ENCODE measurements at places on chromosomes 1 and 21. TPM values are rescaled to one million over a fixed set of nuclear protein-coding genes. Genes with fewer than 3 reads are reported as not detected.

GRCh38 chr1:82245345-82246014 lies 444.7 kb downstream of the ADGRL2 start:
- DNase-seq, result no peak

- DNase-seq, result no peak
Observed at GRCh38 chr1:3055051-3055450, 14.0 kb upstream of the PRDM16 start.

DNA sequence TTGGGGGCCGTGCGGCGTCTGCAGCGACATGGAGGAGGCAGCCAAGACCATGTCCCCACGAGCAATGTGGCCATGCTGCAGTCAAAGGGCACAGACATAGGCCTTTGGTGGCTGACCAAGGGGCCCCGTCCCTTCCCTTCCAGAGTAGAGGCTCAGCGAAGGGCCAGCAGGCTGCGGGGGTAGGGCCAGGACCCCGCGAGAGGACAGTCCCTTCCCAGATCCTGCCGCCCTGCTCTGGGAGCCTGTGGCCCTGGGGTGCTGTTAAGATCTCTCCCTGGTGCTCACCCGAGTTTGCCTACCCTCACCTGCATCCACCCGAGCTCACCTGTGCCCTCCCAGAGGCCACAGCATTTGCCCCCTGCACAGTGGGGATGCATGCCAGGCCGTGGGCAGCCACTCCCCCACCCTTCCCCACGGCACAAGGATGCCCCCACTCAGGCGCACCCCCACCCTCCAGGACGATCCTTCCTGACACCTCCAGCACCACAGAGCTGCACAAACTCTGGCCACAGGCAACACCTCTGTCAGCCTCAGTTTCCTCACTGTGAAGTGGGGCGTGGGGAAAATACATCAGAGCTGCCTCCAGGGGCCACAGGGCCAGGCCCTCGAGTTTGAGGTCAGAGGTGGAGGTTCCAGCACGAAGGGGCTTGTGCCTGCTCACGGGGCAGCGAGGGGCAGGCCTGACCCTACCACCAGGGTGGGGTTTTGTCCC lies 15.5 kb downstream of the ITGB2 start:
- no peak for DNase-seq

- DNase-seq, result no peak
Observed at GRCh38 chr1:201795066-201795465, 33.9 kb upstream of the IPO9 start.

GRCh38 chr1:6299557-6300165 lies 38.8 kb upstream of the GPR153 start:
- no peak for DNase-seq

DNA sequence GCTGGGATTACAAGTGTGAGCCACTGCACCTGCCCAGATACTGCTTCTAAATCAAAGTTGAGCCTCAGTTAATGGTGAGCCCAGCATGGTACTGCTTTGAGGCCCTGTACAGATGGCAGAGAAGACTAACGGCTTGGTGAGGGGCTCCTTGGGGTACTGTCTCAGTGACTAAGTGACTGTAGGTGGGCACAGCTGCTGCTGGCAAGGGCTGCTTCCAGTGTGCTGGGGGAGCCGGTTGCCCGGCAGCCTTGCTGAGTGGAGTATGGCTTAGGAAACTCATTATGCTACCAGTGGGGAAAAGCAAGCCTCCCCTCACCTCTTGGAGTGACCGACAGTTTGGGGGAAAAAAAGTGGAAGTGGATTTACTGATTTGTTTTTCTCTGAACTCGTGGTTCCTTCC lies 23.6 kb upstream of the ARHGEF10L start:
- DNase-seq, result no peak

DNA sequence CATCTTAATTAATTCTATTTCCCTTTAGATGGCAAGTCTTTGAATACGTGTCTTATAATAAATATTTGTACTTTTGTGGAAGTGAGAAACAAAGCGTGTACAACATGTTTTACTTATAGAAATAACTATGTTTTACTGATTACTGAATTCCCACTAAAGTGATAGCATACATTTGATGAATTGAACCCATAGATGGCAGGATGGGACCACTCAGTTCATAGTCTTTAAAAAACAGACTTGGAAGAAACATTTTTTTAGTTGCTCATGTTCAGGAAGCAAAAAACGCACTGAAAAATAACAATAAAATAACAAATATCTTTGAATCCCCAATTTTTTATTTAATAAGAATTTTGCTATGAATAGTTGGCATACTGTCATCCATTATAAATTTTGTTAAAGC lies 507.1 kb upstream of the ZRANB2 start:
- no peak for DNase-seq

DNA sequence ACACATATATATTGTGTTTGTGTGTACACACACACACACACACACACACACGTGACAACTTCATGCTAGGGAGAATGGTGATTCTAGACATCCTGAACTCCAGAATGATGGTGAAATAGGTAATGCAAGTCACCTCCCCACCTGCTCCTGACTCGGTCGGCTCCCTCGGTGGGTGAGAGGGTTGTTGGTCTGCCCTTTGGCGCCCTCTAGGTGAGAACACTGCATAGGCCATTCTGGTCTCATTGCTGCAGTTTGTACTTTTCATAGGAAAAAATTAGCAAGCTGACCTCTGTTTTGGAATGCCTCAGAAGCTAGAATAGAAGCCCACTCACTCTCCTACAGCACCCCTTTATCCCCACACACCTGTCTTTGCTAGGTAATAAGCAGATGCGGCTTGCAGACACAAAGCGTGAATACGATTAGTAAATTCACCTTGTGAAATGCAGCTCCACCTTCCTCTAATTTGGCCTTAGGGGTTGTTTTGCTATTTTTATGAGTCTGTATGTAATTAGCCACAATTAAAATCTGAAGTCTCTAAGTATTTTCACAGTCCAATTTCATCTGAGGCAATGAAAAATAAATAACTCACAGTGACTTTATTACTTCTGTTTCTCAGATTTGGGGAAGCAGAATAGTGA lies 130.0 kb upstream of the KCNJ15 start:
- no peak for DNase-seq

- DNase-seq, result no peak
Observed at GRCh38 chr1:41361495-41362356, 492 bp downstream of the FOXO6 start.

GRCh38 chr1:219559899-219560298 lies 53.0 kb downstream of the ZC3H11B start:
- DNase-seq, result no peak

DNA sequence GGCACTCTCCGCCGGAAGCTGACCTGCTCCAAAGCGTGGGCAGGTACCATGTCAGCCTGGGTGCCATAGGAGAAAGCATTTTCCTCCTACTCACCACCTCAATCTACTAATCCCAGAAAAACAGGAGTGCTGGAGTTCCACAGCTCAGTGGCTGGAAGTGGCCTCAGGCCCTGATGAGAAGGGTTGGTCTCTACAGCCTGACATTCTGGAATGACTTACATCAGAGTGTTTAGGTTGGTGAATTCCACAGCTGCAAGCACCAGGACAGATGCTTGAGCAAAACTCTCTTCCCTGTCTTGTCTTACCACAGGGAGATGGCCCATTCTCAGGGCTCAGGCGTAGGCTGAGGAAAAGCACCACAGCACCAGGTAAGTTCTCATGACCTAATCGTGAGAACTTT lies 5.5 kb downstream of the SEC16B start:
- no peak for DNase-seq

DNA sequence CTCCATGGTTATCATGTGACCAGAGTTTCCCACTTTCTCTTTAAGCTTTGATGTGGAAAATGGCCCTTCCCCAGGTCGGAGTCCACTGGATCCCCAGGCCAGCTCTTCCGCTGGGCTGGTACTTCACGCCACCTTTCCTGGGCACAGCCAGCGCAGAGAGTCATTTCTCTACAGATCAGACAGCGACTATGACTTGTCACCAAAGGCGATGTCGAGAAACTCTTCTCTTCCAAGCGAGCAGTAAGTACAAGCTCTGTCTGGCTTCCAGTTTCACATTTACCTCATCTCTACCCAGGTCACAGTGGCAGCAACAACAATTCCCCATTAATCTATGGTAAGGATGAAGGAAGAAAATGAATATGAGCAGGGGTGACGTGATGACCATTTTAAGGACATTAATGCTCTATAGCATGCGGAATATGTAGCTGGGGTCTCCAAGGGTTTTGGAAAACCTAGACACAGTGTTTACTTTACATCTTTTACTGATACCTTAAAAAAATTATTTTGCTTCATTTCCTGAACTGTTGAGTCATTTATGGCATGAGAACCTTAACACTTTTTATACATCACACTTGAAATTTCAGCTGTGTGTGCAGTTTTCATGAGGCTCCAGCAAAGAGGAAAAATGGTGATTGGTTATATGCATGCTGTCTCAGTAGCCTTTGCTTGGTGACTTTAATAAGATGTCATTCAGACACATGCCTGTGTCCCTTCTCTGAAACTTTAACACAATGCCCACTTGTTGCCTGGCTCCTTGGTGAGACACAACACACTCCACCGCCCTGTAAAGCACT lies 286.3 kb upstream of the SGIP1 start:
- no peak for DNase-seq

DNA sequence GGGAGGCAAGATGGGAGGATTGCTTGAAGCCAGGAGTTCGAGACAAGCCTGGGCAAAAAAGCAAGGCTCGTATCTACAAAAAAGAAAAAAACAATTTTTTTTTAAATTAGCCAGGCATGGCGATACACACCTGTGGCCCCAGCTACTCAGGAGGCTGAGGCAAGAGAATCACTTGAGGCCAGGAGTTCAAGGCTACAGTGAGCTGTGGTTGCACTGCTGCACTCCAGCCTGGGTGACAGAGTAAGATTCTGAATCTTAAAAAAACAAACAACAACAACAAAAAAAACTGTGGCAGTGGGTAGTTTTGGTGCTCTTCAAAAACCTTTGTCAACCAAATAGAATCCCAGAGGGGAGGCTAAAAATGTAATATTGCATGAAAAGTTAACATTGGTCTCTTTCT lies 734 bp downstream of the PTPN22 start:
- no peak for DNase-seq

DNA sequence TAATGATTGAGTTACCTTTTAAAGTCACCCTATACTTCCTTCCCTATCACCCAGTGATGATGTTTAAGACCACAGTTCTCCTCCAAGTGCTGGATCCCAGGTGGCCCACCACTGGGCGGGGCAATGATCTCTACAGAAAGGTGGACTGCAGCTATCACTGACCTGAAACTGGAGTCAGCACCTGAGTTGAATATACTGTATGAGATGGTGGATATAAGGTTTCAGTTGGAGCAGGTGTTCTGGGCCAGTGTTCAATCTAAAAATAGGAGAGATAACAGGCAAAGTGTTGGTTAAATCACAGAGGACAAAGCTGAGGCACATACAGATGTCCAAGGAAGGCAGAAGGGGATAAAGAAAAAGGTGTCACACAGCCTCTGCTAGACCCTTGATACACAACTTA lies 96.6 kb downstream of the SIPA1L2 start:
- DNase-seq, result no peak

GRCh38 chr1:85707267-85707989 lies 805 bp downstream of the ZNHIT6 start:
- DNase-seq, result no peak

GRCh38 chr1:14999441-14999840 lies 154.1 kb upstream of the TMEM51 start:
- no peak for DNase-seq

- no peak for DNase-seq
Observed at GRCh38 chr1:117466761-117467160, 99.5 kb downstream of the MAN1A2 start.

DNA sequence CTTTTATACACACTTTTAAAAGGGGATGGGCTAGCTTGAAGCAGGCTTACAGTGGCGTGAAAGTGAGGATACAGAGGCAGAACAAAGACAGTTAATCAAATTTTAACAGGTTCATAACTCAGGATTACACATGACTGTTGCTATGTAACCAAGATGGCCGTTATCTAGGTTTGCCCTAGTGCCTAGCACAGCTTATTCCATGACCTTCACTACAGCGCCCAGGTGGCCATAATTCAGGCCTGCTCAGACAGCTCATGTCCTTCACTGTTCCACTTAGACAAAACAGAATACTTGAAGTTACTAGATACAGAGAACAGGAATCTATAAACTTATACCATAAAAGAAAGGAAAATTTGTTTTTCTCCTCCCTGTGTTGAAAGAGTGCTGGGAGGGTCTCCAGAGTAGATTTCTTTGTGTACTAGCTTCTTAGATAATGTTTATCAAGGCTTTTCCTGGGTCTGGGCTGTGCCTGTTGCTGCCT lies 6.2 kb upstream of the SPRR2F start:
- no peak for DNase-seq

- DNase-seq, result no peak
Observed at GRCh38 chr1:8551057-8551456, 233.1 kb downstream of the SLC45A1 start.

The AQP10 gene
- total RNA-seq, result not detected

The PGLYRP4 gene
- not detected for total RNA-seq

The KCNC4 gene
- 18.0 TPM for total RNA-seq

The ANKRD34A gene
- 1.7 TPM for total RNA-seq

The CRABP2 gene
- total RNA-seq, result 3.3 TPM

The RGS16 gene
- 1.9 TPM for total RNA-seq

The NENF gene
- 90.5 TPM for total RNA-seq

The RAP1GAP gene
- total RNA-seq, result 0.71 TPM

The NCAM2 gene
- total RNA-seq, result 5.1 TPM

The USH2A gene
- total RNA-seq, result under 0.01 TPM

The TRIM45 gene
- total RNA-seq, result 5.4 TPM

The S100A7 gene
- not detected for total RNA-seq

The FCGR3A gene
- total RNA-seq, result 7.6 TPM

The TCEA3 gene
- 18.5 TPM for total RNA-seq

The SLAMF6 gene
- total RNA-seq, result 1.4 TPM

The ANKRD13C gene
- total RNA-seq, result 23.0 TPM

The CA6 gene
- not detected for total RNA-seq

The AKR7A3 gene
- total RNA-seq, result 0.50 TPM

The KIF21B gene
- 1.6 TPM for total RNA-seq

The PAQR6 gene
- 2.5 TPM for total RNA-seq

The CLCNKB gene
- 0.34 TPM for total RNA-seq

The ANGPTL3 gene
- total RNA-seq, result not detected

The FCRL5 gene
- total RNA-seq, result not detected

The KDM1A gene
- 55.1 TPM for total RNA-seq

The NUF2 gene
- total RNA-seq, result not detected

The NUAK2 gene
- 0.42 TPM for total RNA-seq

The OR14K1 gene
- not detected for total RNA-seq

The NOS1AP gene
- 5.0 TPM for total RNA-seq

The CFHR1 gene
- total RNA-seq, result 0.39 TPM

The CRYBG2 gene
- total RNA-seq, result 0.42 TPM

The ACTL8 gene
- total RNA-seq, result not detected

The IPO13 gene
- 39.9 TPM for total RNA-seq

The TP53BP2 gene
- 26.6 TPM for total RNA-seq

The TSPEAR gene
- 0.23 TPM for total RNA-seq

The FAM72C gene
- total RNA-seq, result not detected

Measured in esophagus muscularis mucosa (tissue), 4 donors.